Stimulated activated CD4-positive, alpha-beta T cell treated with anti-CD3 and anti-CD28 coated beads, Interleukin-1b, Interleukin-23, amount 100 ng/mL, for 1 hour (primary cell): ENCODE measurements at places on chromosomes 7 and 10.

DNA sequence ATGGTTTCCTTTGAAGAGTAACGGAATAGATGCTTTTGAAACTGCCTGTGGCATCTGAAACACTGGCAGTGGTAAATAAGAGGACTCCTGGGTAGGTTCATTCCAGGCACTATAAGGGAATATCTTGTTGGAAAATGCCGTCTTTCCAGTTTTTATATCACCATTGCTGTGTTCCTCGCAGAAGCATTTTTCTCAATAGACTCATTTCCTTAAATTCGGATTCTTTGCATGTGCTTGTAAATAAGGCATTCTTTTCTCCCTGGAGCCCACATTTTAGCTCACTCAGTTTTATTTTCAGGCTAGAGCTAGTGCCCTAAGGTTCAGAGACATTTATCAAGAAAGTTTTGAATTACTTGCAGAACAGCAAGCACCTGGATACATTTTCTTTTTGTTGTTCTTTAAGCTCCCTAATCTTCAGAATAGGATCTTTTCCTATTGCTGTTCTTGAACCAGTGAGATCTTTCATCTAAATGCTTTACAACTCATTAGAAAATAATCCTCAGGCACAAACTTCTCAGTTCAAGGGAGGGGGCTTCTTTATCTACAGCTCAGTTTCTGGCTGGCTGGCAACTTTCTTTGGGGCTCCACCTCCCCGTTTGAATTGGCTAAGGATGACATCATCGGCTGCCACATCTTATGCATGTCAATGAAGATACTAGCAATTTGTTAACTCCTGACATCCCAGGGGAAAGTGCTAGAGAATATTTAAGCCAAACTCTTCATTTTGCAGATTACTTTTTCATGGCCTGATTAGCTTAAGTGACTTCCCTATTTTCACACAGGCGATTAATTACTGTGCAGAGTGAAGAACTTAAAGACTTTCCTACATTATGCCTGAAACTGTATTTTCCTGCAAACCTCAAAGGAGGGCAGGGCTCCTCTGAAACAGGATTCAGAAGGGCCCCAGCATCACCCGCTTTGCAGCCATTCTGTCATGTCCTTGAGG is 133.7 kb upstream of the RSU1 start:
- DNase-seq = no peak

- no peak for DNase-seq
Measured at GRCh38 chr10:15486404-15486803, 115.3 kb upstream of the FAM171A1 start.

GRCh38 chr10:13272164-13272571 is 27.7 kb downstream of the PHYH start:
- no peak for DNase-seq

- no peak for DNase-seq
Measured at GRCh38 chr10:13346283-13347042, 1.6 kb downstream of the SEPHS1 start.

GRCh38 chr7:131250331-131250730 is 77.3 kb upstream of the MKLN1 start:
- no peak for DNase-seq

DNA sequence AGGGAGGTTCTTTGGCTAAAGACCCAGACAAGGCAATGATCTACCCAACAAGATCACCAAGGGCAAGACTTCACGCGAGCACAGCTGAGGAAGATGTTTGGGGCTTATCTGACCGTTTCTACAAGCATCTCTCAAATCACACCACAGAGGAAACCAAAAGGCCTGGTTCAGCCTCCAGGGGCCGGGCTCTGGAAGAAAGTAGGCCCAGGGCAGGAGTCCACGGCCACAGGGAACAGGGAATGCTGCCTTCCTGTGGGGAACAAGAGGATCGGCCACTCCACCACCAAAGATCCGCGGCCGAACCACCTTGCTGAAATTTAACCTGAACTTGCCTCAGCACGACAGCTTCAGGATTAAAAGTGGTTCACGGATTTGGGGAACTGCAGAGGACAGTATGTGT is 332.5 kb downstream of the PTPRN2 start:
- DNase-seq = no peak

- no peak for DNase-seq
Measured at GRCh38 chr7:32316839-32317238, 173.3 kb downstream of the LSM5 start.
